ENCODE measurements at places on chromosomes 2 and 18.

DNA sequence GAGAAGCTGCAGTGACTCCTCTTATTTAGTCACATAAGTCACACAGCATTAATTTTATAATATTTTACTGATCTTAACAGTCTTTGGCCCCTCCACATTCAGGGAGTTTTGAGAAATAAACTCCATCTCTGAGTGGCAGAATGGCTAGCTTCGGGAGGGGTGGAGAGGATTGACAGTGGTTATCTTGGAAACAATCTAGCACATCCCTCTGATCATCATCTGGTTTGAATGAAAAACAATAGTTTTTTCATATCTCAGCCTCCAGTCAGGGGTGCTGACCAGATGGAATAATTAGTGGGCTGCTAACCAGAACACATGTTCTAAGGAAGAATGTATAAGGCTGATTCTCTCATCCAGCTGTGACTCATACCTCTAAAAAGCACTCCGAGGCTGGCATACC lies 477.5 kb downstream of the DPP10 start:
- DNase-seq, result no peak

DNA sequence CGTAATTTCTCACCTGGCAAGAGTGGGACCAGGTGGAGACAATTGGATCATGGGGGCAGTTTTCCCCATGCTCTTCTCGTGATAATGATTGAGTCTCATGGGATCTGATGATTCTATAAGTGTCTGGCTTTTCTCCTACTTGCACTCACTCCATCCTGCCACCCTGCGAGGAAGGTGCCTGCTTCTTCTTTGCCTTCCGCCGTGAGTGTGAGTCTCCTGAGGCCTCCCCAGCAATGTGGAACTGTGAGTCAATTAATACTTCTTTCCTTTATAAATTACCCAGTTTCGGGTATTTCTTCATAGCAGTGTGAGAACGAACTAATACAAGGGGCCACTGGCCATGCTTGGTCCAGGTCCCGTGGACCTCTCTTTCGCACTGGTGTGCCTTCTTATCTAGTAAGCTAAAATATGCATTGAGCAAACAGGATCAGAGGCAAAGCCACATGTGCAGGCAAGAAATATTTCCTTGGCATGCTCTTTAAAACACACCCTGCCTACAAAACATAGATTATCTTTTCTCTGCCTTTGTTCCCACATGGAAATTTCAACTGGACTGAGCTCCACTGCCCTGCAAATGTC lies 821.1 kb downstream of the TRIB2 start:
- no peak for DNase-seq

- DNase-seq, result no peak
These were observed 506.2 kb upstream of the TMEFF2 start for GRCh38 chr2:192700934-192701333.

GRCh38 chr2:210224941-210225672 lies at the start of gene ACADL:
ACADL (minus strand) TSS chr2:210225447; CDS start chr2:210225263, 184 bp downstream.
- DNase-seq, result no peak

GRCh38 chr2:974054-974453 lies 23.4 kb downstream of the SNTG2 start:
- no peak for DNase-seq

- DNase-seq, result no peak
These were observed 163.3 kb upstream of the SERPINE2 start for GRCh38 chr2:224202281-224202865.

DNA sequence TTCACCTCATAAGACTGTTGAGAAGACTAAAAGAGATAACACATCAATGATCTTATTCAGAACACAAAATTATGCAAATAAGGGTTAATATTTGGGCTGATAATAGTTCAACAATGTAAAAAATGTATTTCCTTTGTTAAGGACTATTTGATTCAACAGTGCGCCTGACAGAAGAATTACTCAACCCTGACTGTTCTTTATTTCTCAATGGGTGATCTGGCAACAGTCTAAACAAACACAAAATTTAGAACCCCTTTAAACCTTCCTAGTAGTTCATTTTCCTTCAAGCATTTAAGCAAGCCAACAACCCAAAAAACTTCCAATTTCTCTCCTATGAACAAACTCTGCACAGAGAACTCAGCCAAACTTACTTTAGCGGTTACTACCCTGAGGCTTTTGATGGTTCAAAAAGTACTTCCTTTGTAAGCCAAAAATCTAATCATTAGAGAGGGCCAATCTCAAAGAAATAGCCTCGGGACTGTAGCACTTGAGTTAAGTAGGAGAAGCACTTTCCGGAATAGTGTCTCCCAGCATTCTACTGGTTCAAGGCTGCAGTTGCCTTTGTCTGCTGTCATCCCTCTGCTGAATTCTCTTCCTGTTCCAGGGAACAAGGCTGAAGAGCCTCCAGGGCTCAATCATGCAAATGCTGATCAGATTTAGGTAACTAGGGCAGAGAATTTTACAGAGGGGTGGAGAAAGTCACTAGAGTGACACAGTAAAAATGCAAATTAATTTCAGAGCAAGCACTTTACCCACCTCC lies 40.9 kb upstream of the MAPK4 start:
- no peak for DNase-seq

DNA sequence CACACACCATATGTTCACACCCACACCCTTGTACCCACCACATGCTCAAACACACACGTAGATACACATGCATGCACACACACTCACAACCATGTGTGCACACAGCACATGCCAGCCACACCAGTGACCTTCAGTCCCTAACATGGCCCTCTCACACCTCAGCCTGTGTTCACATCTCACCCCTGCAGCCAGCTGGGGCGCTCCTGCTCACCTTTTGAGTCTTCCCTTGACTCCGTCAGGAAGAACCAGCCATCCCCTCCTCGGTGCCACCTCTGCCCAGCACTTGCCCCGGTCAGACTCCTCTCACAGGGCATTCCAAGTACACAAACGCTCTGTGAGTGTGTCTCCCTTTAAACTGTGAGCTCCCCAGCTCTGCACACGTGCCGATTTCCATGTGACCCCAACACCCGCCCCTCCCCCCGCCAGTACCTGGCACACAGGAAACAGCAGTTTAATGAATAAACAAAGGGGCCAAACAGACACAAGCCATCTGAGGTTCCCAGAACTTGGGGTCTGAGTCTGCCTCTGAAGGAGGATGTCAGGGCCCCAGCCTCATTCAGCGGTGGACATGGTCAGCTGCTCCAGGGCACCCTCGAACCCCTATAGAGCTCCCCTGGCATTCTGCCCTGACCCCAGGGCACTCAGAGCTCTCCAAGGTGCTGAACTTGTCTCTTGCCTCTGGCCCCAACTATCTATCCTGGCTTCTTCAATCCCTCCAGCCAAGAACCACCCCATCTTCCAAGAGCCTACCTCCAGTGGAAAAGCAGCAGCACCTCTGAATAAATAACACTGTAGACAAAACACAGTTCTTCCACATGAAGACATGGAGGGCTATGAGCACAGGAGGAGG lies 252.9 kb downstream of the ATAD2B start:
- no peak for DNase-seq

DNA sequence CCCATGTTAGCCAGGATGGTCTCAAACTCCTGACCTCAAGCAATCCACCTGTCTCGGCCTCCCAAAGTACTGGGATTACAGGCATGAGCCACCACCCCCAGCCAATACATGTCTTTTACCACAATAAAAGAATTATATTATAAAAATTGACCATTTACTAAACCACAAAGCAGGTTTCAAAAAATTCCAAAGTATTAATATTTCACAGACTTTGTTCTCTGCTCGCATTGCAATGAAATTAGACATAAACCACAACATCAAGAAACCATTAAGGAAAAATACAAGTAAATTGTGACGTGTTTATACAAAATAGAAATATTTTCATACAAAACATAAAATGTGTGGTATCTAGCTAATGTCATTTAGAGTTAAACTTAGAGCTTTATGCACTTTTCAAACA lies 13.4 kb upstream of the MAPRE3 start:
- no peak for DNase-seq

- DNase-seq, result no peak
These were observed 77.4 kb downstream of the MERTK start for GRCh38 chr2:111975819-111976218.

- DNase-seq, result no peak
These were observed 147.9 kb upstream of the MYO3B start for GRCh38 chr2:170030040-170030439.

DNA sequence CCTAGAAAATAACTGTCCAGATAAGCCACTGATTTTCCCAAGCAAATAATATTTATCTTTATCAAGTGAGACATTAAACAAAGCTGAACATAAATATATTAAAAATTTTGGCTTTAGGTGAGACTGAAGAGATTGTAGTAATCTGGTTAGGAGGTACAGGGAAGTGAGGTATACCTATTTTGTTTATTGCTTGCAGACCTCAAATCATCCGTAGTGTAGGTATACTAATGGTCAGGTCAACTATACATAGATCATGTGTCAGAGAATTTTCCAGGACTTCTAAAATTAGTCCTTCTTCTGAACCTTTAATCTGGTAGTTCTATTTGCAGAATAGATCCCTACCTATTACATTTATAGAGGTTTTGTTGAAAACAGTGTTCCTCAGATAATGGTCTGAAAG lies 41.5 kb downstream of the SP140 start:
- no peak for DNase-seq

DNA sequence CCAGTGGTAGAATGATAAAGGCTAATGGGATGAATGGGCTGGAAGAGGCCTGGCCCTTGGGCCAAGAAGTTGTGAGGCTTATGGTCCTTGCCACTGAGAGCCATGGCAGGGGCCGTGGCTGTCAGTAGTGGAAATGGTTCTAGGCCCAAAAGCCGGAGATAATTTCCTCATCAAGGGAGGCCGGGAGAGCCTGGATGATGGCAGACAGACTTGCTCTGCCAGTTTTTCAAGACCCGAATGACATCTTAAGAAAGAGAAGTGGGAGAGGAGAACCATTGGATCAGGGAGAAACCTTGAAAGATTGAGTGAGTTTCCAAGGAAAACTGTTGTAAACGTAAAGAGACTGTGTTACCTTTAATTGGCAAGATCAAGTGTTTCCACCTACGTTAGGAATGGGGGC lies 46.3 kb upstream of the VPS54 start:
- DNase-seq, result no peak

DNA sequence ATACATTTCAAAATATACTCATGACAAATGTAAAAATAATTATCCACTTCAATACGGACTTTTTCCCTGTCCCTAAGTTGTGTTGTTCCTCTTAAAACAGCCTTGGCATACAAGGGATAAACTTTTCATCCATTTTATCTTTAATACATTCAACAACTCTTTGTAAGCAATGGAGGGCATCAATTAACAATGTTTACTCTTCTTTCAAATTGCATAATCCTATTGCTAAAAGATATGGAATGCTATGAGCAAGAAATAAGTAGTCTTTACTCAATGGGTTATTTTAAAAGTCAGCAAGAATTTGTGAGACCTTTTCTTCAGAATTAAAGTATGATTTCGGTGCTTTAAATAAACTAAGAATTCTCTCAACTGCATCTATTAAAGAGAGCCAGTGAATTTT lies 41.9 kb downstream of the SCN9A start:
- no peak for DNase-seq

GRCh38 chr2:237698358-237698694 lies 70.9 kb downstream of the LRRFIP1 start:
- DNase-seq, result no peak

DNA sequence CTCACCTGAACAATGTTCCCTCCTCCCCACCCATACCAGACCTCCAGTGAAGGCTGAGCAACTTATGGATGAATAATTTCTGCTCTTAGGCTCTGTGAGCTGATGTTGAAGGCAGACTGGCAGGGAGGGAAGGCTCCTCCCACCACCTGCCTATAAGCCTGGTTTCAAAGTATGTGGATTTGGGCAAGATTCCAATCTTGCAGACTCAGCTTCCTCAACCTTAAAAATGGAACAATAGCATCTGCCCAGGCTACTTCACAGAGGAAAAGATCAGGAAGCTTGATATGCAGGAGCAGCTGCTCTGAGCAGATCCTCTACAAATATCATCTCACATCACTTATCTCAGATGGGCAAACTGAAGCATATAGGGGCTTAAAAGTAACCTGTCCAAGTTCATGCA lies 112.2 kb downstream of the ZFP36L2 start:
- DNase-seq, result no peak

GRCh38 chr2:85995648-85996529 lies 107.1 kb upstream of the ST3GAL5 start:
- DNase-seq, result no peak

DNA sequence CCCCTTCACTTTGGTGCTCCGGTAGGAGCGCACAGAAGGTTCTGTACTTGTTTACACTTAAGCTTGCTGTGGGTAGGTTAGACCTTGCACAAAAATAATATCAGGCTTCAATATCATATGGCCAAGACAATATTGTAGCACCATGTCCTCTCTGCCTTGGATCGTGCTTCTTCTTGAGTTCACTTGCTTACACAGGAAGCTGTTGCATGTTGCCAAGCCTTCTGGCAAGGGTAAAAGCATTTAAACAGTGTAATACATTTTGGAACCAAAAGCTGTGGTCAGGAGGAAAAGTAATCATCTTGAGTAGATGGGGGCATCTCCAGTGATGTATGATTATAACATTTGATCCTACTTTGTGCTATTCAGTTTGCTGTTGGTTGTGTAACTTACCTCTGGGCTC lies 197.5 kb downstream of the LTBP1 start:
- DNase-seq, result no peak

GRCh38 chr2:226641008-226641407 lies 158.6 kb downstream of the IRS1 start:
- DNase-seq, result no peak

DNA sequence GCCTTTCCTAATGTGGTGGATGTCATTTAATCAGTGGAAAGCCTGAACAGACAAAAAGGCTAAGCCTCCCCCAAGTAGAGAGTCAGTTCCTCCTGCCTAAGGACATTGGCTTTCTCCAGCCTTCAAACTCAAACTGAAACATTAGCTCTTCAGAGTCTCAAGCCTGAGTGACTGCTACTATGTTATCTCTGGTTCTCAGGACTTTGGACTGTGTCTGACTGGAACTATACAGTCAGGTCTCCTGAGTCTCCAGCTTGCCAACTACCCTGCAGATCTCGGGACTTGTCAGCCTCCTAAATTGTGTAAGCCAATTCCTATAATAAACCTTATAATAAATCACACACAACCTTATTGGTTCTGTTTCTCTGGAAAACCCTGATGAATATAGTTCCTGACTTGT lies 12.6 kb downstream of the HYCC2 start:
- DNase-seq, result no peak

DNA sequence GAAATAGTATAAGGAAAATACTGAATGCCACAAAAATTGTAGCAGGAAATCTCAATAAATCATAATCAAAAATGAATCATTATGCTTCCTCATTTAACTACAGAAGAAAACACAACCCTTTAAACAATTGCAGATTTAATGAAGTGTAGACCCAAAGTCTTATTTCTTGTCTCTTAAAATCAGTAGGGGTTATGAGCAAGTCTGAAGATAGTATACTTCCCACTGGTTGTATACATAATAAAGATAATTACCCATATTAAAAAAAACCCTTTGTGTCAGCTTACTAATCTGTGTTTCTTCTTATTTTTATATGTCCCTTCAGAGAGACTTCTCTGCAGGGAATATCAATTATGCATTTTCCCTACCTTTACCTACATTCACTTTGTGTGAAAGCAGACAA lies 504.7 kb downstream of the ERBB4 start:
- DNase-seq, result no peak
